ENCODE measurements at places on chromosomes 6 and 20.
A peak's percentile ranks its signal among the peaks of the same experiment; 100 is the strongest.

GRCh38 chr6:157498817-157499216, 117.8 kb downstream of the ZDHHC14 start:
- DNase-seq, result no peak

- DNase-seq, result no peak
Observed at GRCh38 chr20:63215101-63216040, 560 bp downstream of the YTHDF1 start.

GRCh38 chr6:138455746-138456400, 43.4 kb downstream of the NHSL1 start:
- no peak for DNase-seq

- no peak for DNase-seq
Observed at GRCh38 chr6:133275213-133275612, 34.1 kb downstream of the EYA4 start.

- DNase-seq, result no peak
Observed at GRCh38 chr6:36844232-36845170, 5.3 kb upstream of the CPNE5 start.

GRCh38 chr20:1331801-1332453, 3.0 kb upstream of the SDCBP2 start:
- no peak for DNase-seq

GRCh38 chr6:51827580-51827979, 259.8 kb downstream of the PKHD1 start:
- DNase-seq, result no peak

DNA sequence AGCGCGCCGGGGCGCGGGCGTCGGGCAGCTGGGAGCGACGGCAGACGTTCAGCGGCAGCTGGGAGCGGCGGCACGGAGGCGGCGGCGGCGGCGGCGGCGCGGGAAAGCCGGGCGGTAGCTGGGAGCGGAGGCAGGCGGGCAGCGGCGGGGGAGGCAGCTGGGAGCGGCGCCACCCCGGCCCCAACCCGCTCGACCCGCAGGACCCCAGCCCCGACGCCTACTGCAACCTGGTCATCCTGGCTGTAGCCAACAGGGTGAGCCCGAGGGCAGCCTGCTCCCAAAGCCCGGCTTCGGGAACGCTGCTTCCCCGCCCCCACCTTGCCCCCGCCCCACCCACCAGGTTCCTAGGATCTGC, 8.9 kb downstream of the CCM2L start:
- DNase-seq, result peak; percentile 60

Measured in NCI-H1930 (cell line).